Globus pallidus (tissue), 1 donor: ENCODE measurements at places on chromosomes 1 and 21.

GRCh38 chr1:51203874-51204245, 32.2 kb upstream of the RNF11 start:
- DNase-seq, result no peak

GRCh38 chr1:37817481-37817880, 9.5 kb upstream of the YRDC start:
- peak; percentile 87 for DNase-seq

DNA sequence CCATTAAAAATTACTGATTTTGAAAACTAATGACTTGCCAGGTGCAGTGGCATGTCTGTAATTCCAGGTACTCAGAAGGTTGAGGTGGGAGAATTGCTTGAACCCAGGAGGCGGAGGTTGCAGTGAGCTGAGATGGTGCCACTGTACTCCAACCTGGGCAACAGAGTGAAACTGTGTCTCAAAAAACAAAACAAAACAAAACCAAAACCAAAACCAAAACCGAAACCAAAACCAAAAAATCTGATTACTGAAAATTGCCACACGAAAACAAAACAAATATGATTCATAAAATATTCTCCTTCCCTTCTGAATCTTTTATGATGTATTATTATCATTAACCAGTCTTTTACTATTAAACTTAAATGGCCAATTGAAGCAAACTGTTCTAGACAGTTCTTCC, 74.1 kb downstream of the SERINC2 start:
- DNase-seq, result no peak

DNA sequence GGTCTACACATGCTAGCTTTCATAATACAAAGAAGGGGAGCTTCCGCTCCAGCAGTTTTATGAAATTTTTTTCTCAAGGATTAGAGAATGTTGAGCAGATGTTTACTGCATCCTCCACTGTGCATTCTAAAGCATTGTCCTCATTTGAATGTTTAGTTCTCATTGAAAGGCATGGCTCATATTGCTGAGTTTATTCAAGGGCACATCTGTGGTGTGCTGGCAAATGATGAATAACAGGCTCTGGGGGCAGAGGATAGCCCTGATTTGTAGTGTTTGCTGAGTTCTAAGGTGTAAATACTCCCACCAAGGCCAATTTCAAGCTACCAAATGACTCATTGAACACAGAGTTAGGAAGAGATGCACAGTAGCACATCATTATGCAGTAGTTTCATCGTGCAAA, 303.2 kb upstream of the FAM78B start:
- no peak for DNase-seq

- DNase-seq, result no peak
Measured at GRCh38 chr1:41396084-41396483, 34.9 kb downstream of the FOXO6 start.

- DNase-seq, result peak; percentile 51
Measured at GRCh38 chr1:167563579-167564246, 10.2 kb upstream of the CREG1 start.

DNA sequence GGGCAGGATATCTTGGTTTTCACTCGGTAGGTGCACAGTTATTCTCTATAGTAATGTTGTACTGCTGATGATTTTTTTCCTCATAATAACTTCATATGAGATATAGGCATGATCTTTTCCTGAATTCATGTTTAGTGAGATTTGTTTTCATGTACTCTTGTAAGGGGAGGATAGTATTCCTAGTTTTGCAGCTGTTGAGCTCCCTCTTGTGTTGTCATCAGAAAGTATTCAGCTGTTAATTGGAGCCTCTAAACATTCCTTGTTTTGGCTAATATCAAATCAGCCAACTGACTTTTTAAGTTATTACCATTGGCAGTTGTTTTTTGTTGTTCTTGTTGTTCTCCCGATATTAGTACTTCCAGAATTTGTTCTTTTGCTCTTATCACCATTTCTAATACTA, 24.4 kb downstream of the OR10R2 start:
- peak; percentile 59 for DNase-seq

DNA sequence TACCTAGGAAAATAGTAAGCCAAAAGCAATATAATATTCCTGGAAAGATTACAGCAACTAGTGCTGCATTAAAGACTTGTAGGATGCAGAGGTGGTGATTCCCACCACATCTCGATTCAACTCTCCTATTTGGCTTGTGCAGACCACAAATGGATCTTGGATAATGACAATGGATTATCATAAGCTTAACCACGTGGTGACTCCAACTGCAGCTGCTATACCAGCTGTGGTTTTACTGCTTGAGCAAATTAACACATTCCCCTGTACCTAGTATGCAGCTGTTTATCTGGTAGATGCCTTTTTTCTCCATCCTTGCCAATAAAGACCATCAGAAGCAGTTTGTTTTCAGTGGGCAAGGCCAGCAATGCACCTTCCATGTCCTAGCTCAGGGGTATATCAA, 542.7 kb upstream of the ADGRL4 start:
- DNase-seq, result no peak

DNA sequence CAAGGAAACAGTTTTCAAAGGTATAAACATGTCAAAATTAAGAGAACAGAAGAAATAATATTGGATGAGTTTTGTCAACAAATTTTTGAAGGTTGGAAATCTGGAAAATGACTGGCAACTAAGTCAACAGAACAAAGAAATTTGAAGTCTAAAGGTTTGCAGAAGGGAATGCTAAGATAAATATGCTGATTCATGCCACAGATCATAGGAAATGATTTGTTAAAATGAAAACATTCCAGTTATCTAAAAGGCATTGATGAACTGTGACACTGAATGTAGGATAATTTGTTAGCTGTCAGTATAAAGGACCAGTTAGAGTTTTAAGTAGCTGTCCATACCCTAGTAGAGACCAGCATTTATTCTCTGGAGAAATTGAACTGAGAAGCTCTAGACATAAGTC, 157.9 kb upstream of the CHRM3 start:
- DNase-seq, result no peak

DNA sequence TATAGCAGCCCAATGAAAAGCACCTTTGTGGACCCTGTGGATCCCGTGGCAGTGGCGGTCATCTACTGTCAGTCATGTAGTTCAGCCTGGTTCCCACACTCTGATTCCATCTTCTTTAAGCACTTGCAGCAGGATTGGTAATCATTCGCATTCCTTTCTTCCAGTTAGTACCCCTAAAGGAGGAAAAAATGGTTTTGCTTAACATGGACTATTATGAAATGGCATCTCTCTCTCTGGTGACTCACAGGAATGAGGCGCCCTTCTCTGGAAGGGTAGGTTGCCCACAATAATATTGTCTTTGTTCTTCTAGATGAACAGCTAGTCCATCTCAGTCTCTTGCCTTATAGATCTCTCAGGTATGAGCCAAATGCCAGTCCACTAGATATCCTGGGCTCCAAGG, 127.9 kb upstream of the MROH9 start:
- DNase-seq, result no peak

DNA sequence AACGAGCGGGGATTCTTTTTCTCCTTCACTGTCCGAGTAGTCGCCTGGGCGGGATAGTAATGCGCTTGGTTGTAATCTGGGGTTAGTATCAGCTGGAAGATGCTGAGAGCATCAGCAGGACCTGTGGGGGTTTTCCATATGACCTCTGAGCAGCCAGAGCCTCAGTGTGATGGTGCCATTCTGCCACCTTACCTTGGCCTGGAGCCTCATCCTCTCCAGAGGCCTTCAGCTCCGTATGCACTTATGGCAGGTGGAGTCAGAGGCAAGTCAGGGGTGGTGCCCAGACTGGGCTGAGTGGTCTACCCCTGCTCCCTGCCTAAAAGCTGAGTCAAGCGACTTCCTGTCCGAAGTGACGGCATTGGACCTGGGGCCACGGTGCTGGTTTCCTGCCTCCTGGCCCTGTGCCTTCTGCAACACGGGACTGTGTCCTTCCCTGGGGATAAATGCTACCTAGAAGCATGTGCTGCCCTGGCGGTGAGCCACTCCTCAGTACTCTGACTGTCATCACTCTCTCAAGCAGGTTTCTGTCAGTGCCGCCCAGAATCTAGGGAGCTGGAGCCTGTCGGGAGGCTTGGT, 24.7 kb downstream of the TENT5C start:
- no peak for DNase-seq

DNA sequence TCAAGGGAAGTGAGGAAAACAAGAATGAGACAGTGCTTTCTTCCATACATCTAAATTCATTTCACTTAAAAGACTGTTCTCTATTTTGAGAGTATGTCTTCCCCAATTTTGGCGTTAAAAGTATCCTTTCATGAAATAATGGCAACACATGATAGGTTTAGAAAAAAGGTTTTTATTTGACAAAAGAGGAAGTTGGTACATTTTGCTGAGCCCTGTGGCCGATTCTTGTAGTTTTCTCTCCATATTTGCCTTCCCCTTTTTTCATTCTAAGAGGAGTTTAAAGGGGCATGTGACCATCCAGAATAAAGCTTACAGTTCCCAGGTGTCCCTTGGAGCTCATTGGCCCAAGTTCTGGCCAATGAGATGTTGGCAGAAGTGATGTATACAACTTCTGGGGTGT, 140.4 kb upstream of the KCNE2 start:
- DNase-seq, result no peak

- DNase-seq, result no peak
Measured at GRCh38 chr21:39011911-39012310, 171.3 kb downstream of the PSMG1 start.

- no peak for DNase-seq
Measured at GRCh38 chr1:48105165-48105564, 108.0 kb upstream of the TRABD2B start.

DNA sequence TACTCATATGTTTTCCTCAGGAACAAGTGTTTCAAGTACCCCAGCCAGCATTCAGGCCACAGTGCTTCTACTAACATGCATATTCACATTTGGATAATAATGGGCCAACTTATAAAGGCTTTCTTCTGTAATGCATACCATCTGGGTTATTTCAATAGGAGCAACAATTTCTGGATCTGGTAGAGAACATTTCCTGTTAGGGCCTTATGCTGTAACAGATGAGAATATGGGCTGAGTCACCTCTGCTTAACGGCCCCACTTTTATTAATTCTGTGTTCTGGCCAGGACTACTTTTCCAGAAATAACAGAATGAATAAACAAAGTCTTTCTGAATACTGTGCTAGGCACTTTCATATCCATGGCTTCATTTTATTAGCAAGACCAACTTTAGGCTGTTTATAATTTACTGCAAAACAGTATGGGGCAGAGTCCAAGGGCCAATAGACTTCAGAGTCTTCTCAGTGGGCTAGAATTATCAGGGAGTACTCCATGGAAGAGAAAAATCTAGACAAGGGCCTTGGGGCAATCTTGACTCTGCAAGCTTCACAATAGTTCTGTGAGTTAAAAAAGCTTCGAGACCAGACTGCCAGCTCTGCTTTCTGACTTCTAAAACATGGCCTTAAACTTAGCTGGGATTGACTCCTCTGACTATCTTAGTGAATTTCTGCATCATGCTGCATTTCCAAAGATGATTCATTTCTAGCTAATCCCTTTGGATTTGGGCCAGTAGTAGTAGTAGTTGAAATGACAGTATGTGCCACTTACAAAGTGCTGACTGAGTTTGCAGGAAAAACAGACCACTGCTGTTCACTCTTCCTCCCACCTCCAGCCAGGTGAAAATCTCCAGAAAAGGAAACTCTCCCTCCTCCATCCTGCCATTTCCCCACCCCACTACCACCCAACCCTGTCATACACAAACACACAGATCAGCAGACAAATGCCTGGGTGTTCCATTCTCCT, 8.2 kb upstream of the SSX2IP start:
- no peak for DNase-seq

GRCh38 chr21:34688145-34688544, 19.4 kb downstream of the CLIC6 start:
- no peak for DNase-seq

DNA sequence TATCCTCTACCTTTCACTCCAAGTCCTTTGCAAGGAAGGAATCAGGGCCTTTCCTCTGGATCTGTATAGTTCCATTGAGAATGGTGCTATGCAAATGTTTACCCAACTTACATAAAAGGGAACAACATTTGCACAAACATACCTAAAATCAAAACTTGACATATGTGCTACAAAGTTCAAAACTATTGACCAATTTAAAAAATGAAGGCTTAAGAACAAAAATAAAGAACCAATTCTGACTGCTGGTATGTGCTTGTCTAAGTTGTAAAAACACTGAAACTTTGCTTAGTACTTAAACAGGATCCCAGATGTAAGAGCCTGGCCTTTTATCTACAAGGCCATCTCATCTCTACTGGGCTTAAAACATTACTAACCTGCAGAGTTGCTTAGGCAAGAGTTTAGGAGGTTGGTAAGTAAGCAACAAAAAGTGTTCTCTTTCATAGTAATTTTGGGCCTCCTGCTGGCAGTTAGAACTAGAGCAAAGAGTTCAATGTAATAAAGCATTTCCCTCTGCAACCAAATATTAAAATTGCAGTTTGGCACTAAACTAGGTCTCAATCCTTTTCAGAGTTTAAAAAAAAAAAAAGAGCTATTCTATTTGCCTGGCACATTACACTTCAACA, 2.0 kb downstream of the SCMH1 start:
- DNase-seq, result peak; percentile 1

DNA sequence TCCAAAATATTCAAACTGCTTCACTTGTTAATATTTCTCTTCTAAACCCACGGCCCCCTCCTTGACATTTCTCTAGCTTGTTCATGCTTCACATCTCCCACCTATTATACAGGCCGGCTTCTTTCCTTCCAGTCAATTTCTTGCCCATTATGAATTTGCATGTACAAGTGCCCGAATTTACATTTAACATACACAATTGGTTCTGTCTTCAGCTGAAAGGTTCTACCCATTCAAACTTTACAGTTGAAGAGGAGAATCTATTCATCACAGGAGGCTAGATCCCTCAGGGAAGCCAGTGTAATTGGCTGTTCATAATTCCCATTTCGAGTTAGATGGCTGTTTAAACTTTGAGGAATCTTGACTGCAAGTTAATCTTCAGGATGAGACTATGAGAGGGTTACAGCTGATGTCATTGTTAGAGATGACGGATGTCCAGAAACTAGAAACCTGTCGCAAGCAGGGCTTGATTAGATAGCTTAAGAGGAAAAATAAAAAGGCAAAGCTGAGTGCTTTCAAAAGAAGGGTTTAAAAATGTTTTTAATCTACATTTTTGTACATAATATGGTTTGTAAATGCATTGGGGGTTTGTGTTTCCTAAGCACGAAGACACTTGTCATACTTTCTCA, 157.0 kb downstream of the ADSS2 start:
- DNase-seq, result no peak

- DNase-seq, result no peak
Measured at GRCh38 chr1:31348449-31348848, 24.4 kb downstream of the FABP3 start.

- peak; percentile 16 for DNase-seq
Measured at GRCh38 chr1:88327391-88328267, 356.4 kb upstream of the PKN2 start.

DNA sequence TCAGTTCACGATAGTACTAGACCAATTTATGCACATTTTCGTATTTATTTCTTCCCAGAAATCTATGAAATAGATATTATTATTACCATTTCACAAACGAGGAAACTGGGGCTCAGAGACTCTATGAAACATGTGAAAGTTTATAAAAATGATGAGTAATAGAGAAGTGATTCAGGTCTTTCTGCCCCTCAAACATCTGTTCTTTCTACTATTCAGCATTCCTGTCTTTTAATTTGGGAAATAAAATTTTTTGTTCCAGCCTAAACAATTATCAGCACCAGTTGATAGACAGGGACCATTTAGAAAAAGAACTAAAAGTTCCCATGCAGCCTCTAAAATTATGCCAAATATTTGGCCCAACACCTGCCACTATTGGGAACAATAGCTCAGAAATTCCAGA, 585.1 kb downstream of the PTPRC start:
- DNase-seq, result no peak

GRCh38 chr1:221439747-221440501, 302.0 kb downstream of the DUSP10 start:
- no peak for DNase-seq

- peak; percentile 49 for DNase-seq
Measured at GRCh38 chr1:151058692-151059091, 730 bp downstream of the CDC42SE1 start.

- no peak for DNase-seq
Measured at GRCh38 chr1:6634371-6635052, 9.8 kb downstream of the THAP3 start.
